ENCODE measurements at places on chromosomes 5 and 9.

DNA sequence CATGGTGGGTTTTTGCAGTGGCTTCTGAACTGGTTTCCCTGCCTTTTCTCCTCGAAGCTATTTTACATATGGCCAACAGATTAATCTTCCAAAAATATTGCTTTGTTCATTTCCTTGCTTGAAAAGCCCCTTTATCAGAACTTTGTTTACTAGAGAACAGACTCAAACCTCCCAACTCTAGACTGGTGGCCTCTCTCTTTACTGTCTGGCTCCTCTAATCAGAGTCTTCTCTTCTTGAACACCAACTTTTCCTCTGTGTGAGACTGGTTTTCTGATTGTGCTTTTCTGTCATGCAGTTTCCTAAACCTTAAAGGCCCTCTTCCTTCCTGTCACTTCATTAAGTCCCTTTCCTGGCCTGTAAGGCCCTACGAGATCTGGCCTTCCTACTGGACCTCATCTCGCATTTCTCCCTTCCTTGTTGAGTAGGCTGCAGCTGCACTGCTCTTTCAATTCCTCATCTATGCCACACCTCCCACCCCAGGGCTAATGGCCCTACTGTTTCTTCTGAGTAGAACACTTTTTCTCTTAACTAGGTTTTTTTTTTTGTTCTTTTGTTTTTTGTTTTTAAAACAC, 5.7 kb downstream of the C9orf43 start:
- DNase-seq = no peak

- no peak for DNase-seq
Measured at GRCh38 chr9:106862821-106863720, at the start of gene ZNF462. TSS of gene ZNF462 (plus strand) at chr9:106863166. CDS start at chr9:106923384, 60,218 bp downstream.

DNA sequence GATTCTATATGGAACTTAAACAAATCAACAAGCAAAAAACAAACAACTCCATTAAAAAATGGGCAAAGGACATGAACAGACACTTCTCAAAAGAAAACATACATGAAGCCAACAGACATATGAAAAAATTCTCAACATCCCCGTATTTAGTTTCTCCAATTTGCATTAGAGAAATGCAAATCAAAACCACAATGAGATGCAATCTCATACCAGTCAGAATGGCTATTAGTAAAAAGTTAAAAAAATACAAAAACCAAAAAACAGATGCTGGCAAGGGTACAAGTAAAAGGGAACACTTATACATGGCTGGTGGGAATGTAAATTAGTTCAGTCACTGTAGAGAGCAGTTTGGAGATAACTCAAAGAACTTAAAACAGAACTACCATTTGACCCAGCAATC, 342.1 kb upstream of the NUDT12 start:
- DNase-seq = no peak

DNA sequence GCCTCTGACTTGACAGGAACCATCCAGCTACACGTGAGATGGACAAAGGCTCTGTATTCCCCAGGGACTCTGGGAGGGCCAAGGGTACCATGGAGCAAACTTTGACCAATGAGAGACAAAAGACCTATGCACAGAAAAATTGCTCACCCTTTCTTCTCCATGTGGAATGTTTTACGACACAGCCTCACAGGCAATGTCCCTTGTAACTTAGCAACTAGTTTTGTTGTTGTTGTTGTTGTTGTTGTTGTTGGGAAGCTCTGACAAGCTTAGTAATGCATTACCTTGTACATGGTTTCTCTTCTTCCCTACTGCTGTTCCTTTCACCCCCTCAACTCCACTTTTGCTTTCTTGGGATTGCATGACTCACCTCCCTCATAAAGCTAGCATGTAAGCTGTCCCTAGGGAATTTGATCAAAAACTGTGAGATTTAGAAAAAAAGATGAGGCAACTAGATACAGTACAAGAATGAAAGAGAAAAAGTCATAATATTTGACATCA, 550.9 kb downstream of the RAB3C start:
- no peak for DNase-seq
